Stimulated activated CD4-positive, alpha-beta T cell treated with anti-CD3 and anti-CD28 coated beads, Interleukin-1b, Interleukin-23, amount 100 ng/mL, for 1 hour (primary cell): ENCODE measurements at places on chromosomes 2 and 18.
A peak's percentile ranks its signal among the peaks of the same experiment; 100 is the strongest.

GRCh38 chr18:48470484-48471180, 61.4 kb upstream of the ZBTB7C start:
- DNase-seq, result no peak

GRCh38 chr2:201886504-201886903, 80.2 kb downstream of the CDK15 start:
- DNase-seq, result no peak

DNA sequence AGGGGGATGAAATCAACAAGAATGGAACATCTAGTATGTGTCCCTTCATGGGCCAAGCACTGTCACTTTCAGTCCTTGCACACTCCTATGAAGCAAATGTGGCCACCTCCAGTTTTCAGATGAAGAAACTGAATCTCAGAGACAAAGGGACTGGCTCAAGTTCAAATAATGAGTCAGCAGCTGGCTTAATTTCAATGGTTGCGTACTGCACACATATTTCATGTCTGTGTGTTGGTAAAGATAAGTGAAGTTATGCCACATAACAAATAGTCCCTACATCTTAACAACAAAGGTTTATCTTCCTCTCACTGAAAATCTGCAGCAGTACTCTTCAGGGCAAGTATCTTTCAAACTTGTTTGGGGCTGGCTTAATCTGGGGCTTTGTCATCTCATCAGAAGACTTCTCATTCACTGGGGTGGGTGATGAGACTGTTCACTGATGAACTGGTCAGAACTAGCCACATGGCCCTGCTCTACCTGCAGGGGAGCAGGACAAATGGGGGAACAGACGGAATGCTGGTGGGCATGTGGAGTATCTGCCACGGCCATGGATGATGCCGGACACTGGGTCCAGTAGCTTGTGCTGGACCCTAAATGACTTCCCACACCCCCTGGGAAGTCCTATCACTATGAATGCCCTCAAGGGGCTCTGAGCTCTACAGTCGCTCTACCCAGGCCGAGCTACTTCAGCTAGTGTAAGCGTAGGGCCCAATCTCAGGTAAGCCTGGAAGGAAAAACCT, 263.2 kb downstream of the CYP26B1 start:
- no peak for DNase-seq

- DNase-seq, result no peak
Measured at GRCh38 chr2:216320852-216321251, 51.4 kb downstream of the MARCHF4 start.

GRCh38 chr2:234292205-234292961, 204.5 kb downstream of the ARL4C start:
- peak; percentile 41 for DNase-seq

DNA sequence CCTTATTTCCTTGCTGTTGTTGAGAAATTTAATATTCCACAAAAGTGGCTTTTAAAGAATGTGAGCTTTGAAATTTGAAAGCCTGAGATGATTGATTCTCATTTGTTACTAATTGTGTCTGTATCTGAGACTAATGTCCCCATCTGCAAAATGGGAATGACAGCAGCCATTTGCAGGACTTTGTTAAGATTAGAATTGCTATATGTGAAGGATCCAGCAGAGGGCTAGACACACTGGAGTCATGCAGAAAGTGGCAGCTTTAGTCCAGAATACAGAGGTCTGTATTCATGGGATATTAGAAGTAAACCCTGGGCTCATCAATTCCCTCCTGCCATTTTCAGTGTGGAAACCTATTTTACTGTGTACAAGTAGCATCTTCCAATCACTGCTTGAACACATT, 296.5 kb upstream of the GYPC start:
- DNase-seq, result no peak

DNA sequence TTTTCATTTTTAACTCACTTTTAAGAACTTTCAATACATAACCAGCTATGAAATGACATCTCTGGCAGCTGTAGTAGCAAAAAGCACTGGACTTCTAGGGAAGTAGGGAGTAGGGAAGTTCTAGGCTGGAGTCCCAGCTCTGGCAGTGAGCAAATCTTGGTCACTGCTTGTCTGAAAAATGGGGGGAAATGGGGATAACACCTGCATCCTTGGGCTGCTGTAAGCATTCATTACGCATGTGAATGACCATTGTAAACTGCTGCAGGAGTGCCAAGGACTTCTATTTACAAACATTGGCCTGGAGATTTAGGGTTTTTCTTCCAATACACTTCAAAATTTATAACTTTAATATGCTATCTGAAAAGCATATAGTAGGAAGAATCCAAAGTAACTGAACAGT, 972 bp upstream of the MPP4 start:
- no peak for DNase-seq

GRCh38 chr2:170101789-170102188, 76.2 kb upstream of the MYO3B start:
- DNase-seq, result no peak

DNA sequence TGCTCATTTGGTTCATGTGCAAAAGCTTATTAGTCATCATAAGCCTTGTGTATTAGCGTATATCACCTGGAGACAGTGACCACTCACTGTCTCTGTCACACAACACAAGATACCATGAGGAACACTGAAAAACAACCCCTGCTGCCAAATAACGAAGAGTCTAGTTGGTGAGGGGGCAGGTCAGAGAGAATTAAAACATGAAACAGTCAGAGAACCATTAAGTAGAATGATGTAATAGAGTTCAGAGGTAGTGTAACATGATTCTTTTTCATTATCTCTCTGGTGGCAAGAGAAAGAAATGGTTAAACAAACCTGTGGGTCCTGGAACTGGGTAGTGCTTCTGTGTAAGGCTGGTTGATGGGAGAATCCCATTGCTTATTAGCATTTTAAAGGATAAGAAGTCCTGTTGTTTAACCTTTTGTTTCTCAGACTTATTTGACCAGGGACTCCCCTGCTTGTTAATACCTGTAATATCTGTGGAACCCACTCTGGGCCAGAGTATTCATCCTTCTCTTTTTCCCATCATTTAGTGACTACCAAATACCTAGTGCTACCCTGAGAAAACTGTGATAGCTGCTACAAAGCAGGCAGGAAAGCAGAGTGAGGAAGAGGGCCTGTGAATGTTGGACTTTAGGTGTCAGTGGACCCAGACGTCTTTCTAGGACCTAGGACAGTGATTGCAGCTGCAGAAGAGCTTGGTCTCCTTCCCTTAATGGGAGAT, 38.0 kb downstream of the PTRHD1 start:
- no peak for DNase-seq

GRCh38 chr2:54776494-54776893, 53.0 kb downstream of the EML6 start:
- DNase-seq, result no peak

DNA sequence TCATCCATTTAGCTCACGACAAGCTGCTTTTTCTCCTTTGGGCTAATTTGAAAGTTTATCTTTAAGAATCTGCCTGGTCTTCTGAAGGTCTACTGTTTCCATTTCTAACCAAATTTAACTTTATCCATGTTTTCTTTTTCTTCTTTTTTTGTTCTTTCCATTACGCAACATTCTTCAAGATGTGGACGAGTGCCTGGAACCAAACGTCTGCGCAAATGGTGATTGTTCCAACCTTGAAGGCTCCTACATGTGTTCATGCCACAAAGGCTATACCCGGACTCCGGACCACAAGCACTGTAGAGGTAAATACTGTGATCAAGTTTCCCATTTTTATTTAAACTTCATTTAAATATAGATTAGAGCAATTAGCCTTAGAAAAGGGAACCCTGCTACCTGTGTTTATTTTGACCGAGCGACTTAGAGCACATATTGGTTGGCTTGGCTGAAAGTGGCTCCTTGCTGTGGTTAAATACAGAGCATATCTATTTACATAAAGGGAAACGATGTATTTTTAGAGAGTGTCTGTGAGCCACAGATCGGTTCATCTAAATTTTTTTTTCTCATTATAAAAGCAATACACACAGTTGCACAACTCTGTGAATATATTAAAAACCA, 183.4 kb upstream of the RASGRP3 start:
- DNase-seq, result no peak

- no peak for DNase-seq
Measured at GRCh38 chr2:27701676-27702075, 38.0 kb downstream of the SLC4A1AP start.

- DNase-seq, result no peak
Measured at GRCh38 chr2:37653805-37654378, 17.6 kb downstream of the CDC42EP3 start.

GRCh38 chr2:15939854-15940660, at the start of gene MYCN:
Gene MYCN (plus strand): TSS chr2:15940550. CDS start chr2:15942065, 1,515 bp downstream.
- no peak for DNase-seq

DNA sequence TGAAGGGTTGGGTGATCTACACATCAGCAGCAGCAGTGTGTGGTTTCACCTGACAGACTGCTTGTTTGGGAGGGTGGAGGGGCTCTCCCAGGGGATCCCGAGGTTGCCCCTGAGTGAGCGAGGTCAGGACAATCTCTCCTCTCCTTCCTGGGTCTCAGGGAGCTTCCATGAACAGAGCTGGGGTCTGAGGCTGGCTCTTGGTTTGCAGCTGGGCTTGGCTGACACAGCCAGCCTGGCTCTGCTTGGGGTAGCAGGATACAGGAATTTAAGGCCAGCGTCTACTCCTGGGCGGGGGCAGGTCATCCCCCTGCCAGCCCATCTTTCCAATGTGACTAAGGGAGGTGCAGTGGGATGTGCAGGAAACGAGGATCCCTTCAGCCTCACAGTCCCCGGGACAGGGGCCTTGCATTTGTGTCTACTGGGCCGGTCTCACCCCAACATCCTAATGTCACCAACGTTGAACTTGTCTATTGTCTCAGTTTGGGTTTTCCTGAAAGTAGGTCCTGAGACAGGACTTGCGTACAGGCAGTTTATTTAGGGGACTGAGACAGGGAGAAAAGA, 262.6 kb upstream of the HDAC4 start:
- DNase-seq, result no peak

GRCh38 chr2:159550231-159550630, 66.1 kb downstream of the BAZ2B start:
- no peak for DNase-seq

DNA sequence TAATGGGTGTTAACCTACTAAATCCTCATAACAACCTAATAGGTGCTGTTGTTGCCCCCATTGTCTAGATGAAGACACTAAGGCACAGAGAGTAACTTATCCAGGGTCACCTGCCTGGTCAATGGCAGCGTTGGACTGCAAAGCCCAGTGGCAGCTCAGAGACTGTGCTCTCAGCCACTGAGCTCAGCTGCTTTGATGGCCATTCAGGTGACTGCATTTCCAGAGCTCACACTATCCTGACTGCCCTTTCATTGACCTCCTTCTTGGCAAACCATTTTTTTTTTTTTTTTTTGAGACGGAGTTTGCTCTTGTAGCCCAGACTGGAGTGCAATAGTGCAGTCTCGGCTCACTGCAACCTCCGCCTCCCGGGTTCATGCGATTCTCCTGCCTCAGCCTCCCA, 115.2 kb downstream of the MAPK4 start:
- no peak for DNase-seq

- no peak for DNase-seq
Measured at GRCh38 chr18:42414756-42415454, 459.9 kb downstream of the PIK3C3 start.

DNA sequence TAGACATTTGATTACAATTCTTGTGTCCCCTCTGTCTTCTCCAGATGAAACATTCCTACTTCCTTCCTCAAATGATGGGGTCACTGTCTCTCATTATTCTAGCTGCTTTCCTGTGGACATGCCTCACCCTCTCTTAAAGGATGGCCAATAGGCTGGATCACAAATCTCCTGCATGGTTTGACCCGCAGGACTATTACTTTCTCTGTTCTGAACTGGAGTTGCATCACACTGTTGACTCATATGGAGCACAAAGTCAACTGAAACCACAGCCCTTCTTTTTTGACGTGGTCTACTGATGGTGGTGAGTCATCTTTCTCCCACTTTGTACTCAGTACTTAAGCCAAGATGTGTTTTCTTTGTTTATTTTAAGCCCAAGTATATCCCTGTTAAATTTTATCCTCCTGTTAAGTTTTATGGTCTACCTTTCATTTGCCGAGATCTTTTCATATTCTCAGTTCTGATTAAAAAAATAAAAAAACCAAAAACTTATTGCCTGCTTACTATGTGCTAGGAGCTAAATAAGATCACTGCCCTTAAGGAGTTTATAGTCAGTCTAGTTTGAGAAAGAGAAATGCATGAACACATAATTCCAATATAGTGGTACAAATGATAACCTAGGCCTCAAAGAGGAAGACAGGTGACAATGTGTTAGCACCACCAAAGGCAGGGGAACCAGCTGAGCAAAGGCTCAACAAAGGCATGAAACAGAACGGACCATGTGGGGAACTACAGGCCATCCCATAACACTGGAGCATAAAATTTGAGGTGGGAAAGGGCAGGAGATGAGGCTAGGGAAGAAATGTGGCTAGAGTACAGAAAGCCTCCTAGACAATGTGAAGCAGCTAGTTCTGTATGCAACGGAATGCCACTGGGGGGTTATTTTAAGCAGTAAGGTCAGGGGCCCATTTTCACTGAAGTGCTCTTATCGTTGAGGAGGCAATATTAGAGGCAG, 67.6 kb upstream of the ZFP36L2 start:
- no peak for DNase-seq

DNA sequence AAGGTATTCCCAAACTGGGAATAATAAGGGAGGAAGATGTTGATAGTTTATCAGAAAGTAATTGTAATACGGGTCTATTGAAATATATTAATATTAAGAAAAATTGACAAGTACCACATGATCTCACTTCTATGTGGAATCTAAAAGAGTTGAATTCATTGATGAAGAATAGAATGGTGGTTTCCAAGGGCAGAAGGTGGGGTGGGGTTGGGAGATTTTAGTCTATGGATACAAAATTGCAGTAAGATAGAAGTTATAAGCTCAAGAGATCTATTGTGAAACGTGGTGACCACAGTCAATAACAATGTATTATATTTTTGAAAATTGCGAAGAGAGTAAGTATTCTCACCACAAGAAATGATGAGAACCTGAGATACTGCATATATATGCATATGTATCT, 38.9 kb downstream of the COL3A1 start:
- no peak for DNase-seq

DNA sequence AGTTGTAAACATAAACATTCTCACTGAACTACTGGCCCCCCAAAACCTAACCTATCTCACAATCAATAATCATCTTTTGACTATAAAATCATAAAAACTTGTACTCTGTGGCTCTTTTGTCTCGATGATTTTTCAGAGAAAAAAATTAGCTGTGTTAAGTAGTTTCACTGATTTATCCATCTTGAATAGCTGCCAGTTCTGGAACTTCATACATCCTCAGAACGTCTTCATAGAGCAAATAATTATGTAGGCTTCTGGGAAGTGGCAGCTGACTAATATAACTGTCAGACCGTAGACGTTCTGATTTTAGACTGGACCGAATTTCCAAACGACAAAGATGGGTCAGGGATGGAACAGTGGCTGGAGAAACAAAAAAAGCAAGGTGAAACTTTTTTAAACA, 97.3 kb upstream of the CHAC2 start:
- no peak for DNase-seq
